ENCODE measurements at places on chromosomes 2 and 18. TPM values are rescaled to one million over a fixed set of nuclear protein-coding genes. Genes with fewer than 3 reads are reported as not detected.

Gene SLC11A1
- total RNA-seq, result not detected

GRCh38 chr2:66571918-66572317 is 137.0 kb downstream of the MEIS1 start:
- H3K27ac ChIP-seq, result no peak overlapping the region
- peak; percentile 19 for DNase-seq
- no peak overlapping the region for H3K4me3 ChIP-seq
- peaks cover 67% of the 10 kb centered on the region for H3K4me1 ChIP-seq
- H3K27me3 ChIP-seq, result peaks cover 11% of the 10 kb centered on the region
- H3K36me3 ChIP-seq, result no peaks in the 10 kb centered on the region

GRCh38 chr2:227228061-227228667 is 63.7 kb downstream of the COL4A3 start:
- no peaks in the 10 kb centered on the region for H3K27me3 ChIP-seq
- H3K4me1 ChIP-seq, result no peaks in the 10 kb centered on the region
- no peaks in the 10 kb centered on the region for H3K36me3 ChIP-seq
- DNase-seq, result no peak
- no peak overlapping the region for H3K4me3 ChIP-seq
- H3K27ac ChIP-seq, result no peak overlapping the region

Gene EPB41L5
- 65.7 TPM for total RNA-seq

DNA sequence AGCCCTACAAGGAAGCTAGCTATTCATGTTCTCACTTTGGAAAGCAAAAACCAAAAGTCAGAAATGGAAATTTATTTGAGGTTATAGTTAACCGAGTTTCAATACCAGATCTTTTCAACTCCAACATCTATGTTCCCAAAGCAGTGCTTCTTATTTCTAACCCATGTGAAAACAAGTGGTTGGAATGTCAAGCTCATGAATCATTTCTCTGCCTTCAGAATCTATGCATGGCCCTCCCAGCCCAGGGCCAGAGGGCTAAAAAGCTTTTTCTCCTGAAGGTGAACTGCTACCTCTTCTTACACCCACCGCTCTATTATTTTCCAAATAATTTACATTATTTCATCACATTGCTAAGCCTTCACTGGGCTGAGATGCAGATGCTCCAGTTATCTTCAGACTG is 158.4 kb downstream of the SP3 start:
- DNase-seq, result no peak
- no peaks in the 10 kb centered on the region for H3K36me3 ChIP-seq
- H3K27me3 ChIP-seq, result no peaks in the 10 kb centered on the region
- no peak overlapping the region for H3K4me3 ChIP-seq
- H3K4me1 ChIP-seq, result peaks cover 9% of the 10 kb centered on the region

DNA sequence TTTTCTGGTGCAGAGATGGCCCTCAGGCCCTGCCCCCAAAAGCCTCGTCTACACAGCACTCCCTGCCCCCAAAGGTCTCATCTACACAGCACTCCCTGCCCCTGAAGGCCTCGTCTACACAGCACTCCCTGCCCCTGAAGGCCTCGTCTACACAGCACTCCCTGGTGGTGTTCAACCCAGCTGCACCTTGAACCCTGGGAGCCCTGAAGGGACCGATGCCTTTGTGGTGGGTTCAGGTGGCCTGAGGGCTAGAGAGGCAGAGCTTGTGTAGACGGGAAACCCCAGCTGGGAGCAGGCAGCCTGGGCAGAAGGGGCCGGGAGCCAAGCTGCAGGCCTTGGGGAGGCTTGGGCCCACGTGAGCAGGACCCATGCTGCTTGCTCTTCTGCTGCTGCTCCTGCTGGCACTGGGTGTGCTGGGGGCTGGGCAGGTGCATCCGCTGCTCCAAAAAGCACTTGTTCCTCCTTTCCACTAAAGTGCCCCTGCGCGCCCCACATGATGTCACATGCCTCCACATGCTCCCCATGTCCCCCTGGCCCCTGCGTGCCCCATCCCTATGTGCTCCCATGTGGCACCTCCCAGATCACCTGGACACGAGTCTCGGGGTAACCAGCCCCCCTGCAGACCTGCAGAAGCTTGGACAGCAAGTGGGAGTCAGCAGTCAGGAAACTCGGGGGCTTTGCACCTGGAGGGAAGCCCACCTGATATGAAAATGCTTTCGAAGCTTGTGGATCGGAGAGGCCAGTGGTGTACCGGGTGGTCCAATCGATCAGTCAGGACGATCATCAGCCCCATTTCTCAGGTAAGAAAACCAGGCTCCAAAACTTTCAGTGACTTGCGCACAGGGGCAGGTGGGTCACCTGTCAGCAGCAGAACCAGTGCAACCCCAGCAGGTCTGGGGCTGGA is 94.9 kb upstream of the CTDP1 start:
- DNase-seq, result no peak
- H3K4me3 ChIP-seq, result no peak overlapping the region
- peaks cover 17% of the 10 kb centered on the region for H3K4me1 ChIP-seq
- H3K27me3 ChIP-seq, result no peaks in the 10 kb centered on the region
- H3K36me3 ChIP-seq, result no peaks in the 10 kb centered on the region

GRCh38 chr18:63365876-63366212 is 1.2 kb downstream of the KDSR start:
- no peaks in the 10 kb centered on the region for H3K36me3 ChIP-seq
- DNase-seq, result peak; percentile 31
- peaks cover 10% of the 10 kb centered on the region for H3K4me1 ChIP-seq
- H3K27ac ChIP-seq, result no peak overlapping the region
- peak overlapping the region; percentile 93 for H3K4me3 ChIP-seq

GRCh38 chr2:165163761-165164160 is 40.1 kb downstream of the SCN3A start:
- DNase-seq, result no peak
- no peaks in the 10 kb centered on the region for H3K36me3 ChIP-seq
- H3K27me3 ChIP-seq, result no peaks in the 10 kb centered on the region
- no peaks in the 10 kb centered on the region for H3K4me1 ChIP-seq
- no peak overlapping the region for H3K27ac ChIP-seq
- no peak overlapping the region for H3K4me3 ChIP-seq

DNA sequence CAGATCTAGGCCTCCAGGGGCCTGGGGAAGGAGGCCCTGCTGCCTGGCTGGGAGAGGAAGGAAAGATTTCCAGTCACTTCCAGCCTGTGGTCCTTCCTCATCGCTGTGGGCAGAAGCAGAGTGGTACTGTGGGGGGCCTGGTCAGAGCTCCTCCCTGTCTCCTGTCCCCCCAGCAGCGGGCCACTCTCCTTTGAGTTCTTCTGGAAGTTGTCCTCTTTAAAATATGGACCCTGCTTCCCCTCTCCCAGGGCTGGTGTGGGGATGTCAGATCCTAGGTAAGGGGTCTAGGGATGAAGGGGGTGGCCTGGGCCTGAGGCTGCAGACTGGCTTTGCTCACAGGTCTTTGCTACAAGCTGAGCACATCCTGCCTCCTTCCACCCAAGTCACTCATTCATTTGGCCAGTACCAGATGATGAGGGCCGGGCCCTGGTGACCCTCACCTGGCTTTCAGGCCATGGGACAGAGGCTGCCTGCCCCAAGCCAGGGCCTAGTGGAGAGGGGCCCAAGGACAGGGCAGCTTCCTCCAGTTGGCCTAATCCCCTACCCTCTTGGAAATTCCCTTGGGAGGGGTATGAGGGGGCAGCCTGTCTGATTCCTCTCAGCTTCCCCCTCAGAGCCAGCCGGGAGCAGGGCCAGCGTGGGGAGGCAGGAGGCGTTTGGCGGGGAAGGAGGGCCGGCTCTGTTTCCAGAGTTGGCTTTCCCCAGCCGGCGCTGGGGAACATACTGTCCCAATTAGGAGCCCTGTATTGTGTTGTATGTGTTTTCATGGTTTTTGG is 231.9 kb downstream of the DYSF start:
- H3K36me3 ChIP-seq, result no peaks in the 10 kb centered on the region
- no peaks in the 10 kb centered on the region for H3K4me1 ChIP-seq
- peak; percentile 35 for DNase-seq

Gene GLB1L
- total RNA-seq, result 7.2 TPM

DNA sequence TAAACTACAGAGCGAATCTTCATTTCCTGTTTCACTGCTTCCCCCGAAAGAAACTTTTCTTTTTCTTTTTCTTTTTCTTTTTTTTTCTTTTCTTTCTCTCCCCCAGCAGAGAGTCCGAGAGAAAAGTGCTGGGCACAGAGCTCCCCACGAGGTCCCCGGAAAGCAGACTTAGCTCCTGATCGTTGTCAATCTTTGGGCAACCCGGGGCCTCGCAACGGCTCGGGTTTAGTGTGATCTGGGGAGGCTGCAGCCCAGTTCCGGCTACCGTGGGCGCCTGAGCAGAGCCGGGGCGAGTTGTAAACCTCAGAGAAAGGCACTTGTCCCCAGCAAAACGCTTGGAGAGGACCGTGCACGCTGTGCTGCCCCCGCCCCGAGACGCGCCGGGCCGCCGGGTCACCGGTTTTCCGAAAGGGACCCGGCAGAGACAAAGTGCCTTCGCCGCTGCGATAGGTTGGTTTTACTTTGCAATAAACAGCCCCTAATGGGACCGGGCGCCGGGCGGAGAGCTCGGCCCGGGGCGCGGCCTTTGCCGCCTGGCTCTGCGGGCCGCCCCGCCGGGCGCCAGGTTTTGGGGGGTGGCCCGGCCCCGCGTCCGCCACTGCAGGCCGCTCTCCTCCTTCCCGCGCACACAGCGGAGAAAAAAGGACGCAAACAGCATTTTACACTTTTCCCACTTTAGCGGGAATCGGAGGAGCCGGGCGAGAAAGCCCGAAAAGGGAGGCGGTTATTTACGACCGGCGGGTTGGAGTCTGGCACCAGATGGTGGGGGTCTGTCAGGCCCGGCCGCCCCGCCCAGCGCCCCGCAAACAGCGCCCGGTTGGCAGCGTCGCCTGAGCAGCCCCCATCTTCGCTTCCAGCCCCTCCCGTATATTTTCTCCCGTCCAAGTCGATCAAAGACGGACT is 136.0 kb downstream of the INSIG2 start:
- peak overlapping the region; percentile 57 for H3K4me3 ChIP-seq
- H3K27ac ChIP-seq, result no peak overlapping the region
- H3K36me3 ChIP-seq, result no peaks in the 10 kb centered on the region

DNA sequence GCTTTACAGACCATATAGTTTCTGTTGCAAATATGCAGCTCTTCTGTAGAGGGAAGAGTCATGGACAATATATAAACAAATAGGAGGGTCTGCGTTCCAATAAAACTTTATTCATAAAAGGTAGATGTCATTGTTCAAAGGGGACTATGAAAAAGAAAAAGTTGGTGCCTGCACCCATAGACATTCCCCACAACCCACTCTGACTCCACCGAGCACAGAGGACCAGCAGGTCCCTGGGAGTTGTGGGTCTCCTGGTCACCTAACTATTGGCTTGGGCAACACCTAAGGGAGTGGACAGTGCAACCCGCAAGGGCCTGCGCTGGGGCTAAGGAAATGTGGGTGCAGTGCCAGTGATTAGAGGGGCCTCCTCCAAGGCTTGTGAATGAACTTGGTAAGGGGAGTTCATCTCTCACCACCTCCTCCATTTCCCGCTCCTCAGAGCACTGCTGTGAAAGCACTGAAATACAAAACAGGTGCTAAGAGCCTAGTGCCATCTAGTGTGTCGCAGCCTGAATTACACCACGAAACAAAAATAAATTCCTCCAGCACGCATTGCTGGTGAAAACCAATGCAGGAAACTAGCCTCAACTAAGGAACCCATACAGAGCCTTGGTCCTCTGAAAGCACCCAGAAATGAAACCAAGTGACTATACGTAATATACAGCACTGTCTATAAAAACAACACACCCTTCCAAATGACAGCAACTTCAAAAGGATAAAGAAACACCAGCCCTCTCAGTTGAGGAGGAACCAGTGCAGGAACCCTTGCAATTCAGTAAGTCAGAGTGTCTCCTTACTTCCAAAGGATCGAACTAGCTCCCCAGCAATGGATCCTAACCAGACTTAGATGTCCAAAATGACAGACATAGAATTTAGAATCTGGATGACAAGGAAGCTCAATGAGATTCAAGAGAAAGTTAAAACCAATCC is 166.6 kb downstream of the RNF144A start:
- H3K27ac ChIP-seq, result no peak overlapping the region
- no peaks in the 10 kb centered on the region for H3K4me1 ChIP-seq
- no peaks in the 10 kb centered on the region for H3K36me3 ChIP-seq
- H3K4me3 ChIP-seq, result no peak overlapping the region
- H3K27me3 ChIP-seq, result no peaks in the 10 kb centered on the region
